ENCODE measurements at places on chromosomes 3 and 15.

GRCh38 chr3:58256061-58256460, 18.5 kb downstream of the ABHD6 start:
- no peak for DNase-seq

GRCh38 chr15:33561407-33561806, 250.6 kb downstream of the RYR3 start:
- no peak for DNase-seq

DNA sequence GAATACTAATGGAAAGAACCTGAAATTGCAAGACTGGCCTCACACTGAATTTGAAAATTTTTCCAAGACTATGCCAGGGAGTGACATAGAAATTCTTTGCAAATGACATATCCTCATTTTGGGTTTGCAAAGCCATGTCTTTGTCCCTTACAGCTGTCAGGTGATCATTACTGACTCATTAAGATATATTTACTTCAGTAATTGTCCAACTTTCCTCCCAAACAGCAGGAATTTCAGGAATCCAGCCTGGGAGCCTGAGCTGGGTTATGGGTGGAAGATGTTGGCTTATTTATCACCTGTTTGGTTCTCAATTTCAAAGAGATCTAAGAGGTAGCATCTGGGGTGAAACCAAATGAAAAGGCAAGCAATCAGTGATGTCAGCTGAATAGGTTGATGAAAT, 111.6 kb upstream of the ACP3 start:
- DNase-seq = no peak

- DNase-seq = no peak
These were observed 89.5 kb upstream of the UBE2E2 start for GRCh38 chr3:23113455-23114171.

DNA sequence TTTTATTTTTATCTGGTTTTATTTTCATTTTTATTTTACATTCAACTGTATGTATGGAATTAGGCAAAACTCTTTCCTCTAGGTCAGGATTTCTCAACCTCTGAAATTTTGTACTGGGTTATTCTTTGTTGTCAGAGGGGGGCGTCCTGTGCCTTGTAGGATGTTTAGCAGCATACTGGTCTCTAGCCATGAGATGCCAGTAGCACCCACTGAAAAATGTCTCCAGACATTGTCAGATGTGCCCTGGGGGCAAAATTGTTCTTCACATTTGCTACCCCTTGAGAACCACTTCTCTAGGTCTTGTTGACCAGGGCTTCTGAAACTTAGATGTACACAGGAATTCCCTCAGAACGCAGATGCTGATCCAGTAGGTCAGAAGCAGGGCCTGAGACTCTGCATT, 5.4 kb downstream of the CHRNA5 start:
- DNase-seq = no peak

- no peak for DNase-seq
These were observed 2.6 kb upstream of the LYSMD4 start for GRCh38 chr15:99735868-99736267.

- DNase-seq = no peak
These were observed 25.3 kb downstream of the CMSS1 start for GRCh38 chr3:99842826-99843589.

DNA sequence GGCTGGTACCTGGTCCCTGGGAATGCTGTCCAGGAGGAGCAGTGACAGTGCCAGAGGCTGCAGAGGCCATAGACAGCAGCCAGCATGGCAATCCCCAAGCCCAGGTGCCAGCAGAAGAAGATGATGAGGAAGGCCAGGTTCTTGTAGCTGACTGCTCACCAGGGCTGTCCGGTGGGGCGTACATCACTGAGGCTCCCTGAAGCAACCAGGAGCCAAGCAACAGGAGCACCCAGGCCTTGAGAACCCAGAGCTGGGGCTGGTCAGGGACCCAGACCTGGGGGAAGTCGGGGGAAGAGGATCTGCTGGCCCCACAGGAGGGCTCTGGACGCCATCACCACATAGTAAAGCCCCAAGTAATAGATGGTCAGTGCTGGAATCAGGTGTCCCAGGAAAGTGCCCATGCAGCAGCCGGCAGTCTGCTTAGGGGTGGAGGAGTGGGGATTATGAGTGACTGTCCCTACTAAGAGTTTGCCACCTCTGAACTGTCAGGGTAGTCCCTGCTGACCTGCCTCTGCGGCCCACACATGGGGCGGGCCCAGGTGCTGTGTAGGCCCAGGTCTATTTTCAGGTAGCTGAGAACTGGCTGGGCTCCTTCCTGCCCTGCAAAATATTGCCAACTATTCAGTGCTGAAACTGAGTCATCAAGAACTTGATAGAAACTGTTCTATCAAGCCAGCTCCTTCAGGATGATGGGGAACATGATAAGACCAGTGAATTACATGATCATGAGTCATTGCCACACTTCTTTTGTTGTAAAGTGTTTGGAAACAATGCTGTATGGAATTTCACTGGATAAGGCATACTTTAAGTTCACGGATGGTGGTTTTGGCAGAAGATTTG, 68.7 kb downstream of the CHRD start:
- DNase-seq = no peak

DNA sequence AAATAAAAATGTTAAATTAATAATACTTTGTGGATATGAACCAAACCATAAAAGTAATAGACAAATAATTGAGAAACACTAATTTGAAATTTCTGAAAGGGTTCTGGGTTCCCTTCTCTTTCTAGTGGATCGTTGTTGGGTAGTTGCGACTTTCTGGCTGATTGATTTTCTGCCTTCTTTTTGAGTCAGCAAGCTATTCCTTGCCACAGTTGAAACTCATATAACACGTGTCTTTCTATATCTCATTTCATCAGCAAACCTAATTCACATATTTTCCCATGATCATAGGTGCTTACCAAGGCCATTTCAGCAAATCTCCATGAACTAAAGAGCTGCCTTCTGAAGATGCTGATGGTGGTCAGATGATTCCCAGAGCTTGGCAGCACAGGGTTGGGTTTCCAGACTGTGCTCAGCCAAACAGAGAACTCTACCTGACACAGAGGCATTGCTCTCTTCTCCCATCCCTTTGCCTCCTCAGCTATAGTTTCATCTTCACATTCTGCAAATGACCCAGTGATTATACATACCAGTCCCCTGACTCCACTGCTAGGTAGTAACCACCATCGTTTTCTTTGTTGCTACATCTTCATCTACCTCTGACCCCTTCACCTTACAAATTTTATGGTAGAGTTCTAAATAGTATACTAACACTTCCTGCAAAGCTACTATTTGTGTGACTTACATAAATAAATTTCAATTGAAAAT, 383.9 kb upstream of the DPH6 start:
- DNase-seq = no peak

All from WERI-Rb-1 (cell line).